RKO (cell line): ENCODE measurements at places on chromosomes 6 and 20.
A peak's percentile ranks its signal among the peaks of the same experiment; 100 is the strongest.

DNA sequence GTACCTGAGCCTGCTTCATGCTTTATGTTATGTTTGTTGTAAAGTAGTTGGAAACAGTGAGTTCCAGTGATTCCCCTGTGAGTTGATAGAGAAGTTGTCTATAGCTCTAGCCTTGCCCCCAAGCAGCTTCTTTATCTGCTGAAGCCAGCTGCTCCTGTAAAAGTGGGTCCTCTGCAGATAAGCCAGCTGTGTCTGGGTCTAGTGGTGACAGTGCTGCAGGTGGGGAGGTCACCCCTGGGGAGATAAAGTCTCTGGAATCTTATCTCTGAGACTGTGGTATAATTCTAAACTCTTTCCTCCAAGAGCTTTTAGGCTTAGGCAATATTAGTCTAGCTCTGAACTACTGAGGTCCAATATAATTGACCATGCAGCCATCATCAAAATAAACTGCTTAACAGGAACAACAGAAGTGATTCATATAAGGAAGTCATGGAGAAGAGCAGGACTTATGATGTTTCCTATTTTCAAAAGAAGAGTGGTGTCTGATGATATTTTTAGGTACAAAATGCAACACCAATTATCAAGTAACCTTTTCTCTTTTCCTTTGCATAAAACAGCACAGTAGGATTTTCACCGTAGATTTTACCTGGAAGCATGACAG lies 44.2 kb upstream of the TMEM217 start:
- DNase-seq, result no peak

DNA sequence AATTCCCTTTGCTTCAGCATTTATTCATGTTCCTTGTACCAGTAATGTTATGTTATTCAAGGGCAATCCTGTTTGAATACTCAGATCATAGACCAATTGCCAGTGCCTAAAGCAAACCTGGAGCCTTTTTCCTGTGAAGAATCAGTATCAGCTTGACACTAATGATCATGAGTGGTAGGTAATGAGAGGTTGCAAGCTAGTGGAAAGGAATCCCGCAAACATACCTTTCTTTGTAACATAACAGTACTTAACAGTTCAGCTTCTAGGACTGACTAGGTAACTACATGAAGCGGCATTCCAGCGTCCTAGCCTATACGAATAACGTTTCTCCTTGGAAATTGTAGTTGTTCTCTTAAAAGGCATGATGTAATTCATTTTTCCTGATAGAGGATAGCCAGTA lies 253.7 kb downstream of the TMEM242 start:
- no peak for DNase-seq

DNA sequence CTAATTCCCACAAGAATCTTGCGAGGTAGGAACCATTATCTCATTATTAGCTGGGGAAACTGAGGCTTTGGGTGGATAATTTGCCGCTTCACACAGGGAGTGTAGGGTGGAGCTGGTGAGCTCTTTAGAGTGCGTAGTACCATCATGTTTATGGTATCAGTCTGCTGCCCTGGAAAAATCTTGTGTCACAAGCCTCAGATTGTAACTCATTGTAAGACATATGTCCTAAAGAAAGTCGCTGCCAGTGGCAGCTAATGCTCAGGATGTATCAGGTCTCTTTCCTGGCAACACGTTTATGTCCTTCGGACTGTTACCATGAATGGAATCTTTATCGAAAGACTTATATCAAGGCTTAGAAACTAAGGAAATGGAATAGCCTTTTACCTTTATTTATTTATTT lies 1.9 kb downstream of the ZFAND3 start:
- no peak for DNase-seq

DNA sequence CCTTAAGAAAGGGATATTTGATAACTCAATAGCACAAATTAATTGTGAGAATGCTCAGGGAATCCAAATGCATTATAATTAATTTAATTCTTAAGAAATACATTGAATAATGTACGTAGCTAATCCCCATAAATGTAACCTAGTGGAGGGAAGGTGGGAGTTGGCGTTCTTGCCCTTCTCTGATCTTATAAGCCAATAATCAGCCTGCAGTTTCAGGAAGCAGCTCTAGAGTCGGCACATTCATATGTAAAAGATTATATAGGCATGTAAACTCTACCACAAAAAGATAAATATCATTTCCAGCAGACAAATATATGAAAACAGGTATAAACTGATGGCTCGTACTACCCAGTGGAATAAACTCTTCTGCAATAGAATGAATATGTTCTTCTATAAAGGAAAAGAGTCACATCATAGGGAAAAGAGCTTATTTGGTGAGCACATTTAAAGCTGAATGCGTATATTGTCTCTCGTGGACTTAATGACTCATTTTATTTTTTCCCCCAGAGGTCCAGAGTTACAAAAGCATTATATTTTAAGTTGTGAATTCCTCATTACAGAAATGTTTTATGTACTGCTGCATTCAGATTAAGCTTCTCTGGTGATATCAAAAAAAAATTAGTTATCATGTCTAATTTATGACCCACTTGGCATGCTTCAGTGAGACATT lies 112.2 kb downstream of the TFAP2A start:
- DNase-seq, result no peak

- no peak for DNase-seq
Measured at GRCh38 chr6:102911571-102911970, 1518.1 kb downstream of the GRIK2 start.

GRCh38 chr20:33516882-33517281 lies 27.0 kb downstream of the CBFA2T2 start:
- DNase-seq, result no peak

DNA sequence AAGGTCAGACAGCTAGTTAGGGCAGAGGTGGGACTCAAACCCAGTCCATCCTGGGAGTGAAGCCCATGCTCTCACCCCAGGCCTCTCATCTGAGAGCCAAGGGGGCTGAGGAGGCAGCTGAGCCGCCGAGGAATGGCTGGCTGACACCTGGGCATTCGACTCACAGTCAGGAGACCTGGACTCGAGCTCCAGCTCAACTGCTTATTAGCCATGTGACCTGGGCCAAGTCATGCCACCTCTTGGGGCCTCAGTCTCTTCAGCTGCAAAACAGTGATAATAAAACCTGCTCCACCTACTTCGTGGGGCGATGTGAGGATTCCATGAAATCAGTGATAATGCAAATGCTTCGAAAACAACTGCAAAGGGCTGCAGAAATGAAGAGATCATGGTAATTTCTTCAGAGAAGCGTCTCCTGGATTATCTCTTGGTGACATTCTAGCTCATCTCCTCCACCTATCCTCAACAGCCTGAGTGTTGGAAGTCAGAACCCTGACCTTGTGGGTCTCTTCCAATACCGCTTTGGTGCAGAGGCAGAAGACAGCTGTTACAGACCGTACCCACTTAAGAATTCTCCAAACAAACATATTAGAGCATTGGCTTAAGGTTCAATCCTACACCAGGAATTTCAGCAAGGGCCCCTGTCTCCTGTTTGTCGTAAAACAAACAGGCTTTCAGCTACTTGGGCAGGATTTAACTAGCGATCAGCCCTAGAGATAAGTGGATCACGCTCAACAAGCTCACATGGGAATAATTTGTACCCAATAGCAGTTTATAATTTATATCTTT lies 60.0 kb upstream of the PIM1 start:
- DNase-seq, result no peak

GRCh38 chr6:36829919-36830544 lies 9.2 kb downstream of the CPNE5 start:
- DNase-seq, result no peak

- DNase-seq, result no peak
Measured at GRCh38 chr20:10781526-10781925, 107.7 kb upstream of the JAG1 start.

DNA sequence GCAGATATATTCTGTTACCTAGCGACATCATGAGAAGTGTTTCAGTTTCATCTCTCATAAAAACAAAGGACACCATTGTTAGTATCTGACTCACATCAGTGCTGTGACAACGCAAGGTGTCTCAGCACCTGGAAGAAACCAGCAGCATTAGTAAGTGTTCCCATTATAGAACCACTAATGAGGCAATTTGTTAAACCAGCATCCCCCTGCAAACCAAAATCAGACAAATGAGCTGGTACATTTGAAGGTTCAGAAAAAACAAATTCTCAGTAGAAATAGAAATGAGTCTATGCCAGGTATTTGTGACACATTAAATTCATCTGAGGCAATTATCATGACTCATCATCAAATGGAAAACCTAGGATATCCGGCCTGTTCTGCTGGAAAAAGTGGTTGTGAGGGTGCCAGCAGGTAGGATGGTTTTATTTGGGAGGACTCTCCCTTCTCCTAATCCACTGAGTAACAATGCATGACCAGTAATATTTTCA lies 151.7 kb downstream of the TMEM200A start:
- no peak for DNase-seq

DNA sequence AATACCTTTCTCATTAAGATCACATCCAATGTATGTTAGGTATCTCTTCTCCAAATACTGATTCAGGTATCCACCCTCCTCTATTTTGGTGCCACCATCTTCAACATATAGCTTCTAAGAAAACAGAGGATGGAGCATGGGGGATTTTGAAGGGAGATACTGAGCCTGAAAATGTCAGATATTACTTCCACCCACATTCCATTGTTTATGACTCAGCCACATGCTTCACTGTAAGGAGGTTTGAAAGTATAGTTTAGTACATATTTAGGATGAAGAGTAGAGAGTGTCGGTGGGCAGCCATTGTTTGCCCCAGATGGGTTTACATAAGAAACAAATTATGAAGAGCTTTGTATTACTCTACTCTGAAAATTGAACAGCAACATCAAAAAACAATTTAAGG lies 286.7 kb downstream of the TFAP2B start:
- no peak for DNase-seq

DNA sequence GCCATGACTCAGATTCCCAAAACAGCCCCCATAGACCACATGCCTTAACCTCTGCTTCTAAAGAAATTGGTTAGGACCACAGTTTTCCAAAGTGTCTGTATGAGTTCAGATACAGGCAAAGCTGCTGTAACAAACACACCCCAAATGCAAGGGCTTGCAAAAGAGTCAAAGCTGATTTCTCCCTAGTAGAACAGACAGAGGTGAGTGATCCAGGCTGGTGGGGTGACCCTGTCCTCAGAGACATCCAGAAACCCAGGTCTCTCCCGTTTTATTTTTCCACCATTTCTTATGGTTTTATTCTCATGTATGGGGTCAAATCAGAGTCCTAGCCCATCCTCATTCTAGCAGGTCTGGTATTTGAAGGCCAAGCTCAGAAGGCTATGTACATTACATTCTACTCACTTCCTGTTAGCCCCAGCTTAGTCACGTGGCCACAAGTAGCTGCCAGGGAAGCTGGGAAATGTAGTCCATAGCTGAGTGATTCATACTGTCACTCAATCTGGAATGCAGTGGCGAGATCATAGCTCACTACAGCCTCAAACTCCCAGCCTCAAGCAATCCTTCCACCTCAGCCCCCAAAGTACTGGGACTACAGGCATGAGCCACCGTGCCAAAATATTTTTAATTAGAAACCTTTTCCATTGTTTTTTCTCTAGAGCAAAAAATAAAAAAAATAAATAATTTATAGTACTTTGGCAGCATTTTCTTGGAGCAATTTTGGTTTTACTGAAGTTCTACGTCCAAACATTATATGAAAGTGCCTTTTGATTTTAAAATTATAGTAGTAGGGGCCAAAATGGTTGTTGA lies 175.2 kb downstream of the ZMYND8 start:
- peak; percentile 95 for DNase-seq

DNA sequence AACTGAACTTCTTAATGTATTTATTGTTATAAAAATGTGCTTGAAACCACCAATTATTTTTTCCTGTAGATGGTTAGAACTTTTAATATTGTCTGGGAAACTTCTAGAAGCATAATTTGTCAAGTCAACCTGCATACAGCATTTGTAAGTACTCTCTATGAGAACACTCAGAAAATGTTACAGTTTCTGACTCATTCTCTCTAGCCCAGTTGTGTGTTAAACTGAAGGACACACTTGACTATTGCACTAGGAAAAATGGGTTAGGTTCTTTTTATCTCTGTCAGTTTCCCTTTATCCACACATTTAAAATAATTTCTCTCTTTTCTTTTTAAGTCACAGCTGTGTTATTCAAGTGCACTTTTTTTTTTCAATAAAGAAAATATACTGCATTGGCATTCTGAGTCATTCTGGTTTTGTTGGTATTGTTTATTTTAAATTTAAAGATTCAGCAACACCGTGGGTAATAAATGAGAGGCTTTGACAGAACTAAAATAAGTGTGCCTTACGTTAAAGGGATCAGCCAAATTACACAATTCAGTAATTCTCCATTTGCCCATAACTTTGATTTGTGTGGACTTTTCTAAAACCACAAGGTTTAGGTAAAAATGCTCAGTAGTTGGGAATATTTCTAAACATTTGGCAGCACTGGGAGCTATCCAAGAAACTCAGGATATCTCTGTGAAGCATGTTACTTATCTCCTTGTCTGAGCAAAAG lies 50.7 kb downstream of the OPN5 start:
- no peak for DNase-seq

DNA sequence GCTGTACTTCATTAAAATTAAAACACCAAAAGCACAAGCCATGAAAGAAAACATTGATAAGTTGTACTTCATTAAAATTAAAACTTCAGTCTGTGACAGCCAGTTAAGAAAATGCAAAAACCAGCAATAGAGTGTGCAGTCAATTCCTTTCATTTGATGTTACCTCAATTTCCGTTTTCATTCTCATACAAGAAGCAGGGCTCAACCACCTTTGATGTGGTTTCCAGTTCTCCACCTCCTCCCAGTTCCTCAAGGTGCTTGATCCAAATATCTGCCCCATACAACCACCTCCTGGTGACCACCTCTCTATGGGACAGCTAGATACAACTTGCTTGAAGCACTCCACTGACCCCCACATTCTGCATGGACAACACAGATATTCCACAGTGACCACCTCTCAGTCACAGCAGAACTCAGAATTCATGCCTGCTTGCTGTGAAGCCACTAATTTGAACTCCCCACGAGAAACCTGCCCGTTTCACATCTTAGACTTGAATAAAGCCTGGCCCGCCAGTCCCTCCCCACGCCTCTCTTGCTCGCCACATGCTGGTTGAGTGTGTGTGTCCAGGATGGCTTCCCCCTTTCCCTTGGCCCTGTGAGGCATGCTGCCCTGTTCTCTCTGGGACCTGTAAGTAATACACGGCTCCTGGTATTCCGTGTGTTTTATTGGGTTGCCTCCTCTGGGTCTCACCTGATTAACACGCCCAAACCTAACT lies 66.1 kb downstream of the FAM50B start:
- no peak for DNase-seq

- no peak for DNase-seq
Measured at GRCh38 chr6:111952821-111953540, 79.7 kb upstream of the FYN start.

DNA sequence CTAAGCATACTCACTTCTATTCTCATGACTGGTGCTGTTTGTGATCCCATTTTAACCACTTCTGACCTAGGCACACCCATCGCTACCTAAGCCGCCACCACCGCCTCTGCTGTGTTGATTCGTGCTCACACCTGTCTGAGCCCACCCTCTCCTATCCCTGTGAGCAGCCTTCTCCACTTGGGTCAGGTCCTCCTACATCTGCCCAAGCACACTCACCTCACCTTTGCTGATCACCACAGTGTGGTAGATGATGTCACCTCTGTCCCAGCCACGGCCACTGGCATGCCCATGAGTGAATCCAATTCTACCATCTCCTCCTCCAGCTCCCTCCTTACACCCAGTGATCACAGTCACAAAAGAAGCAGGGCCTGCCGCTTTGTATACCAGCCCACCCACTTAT lies 20.8 kb downstream of the MUC22 start:
- DNase-seq, result no peak

- no peak for DNase-seq
Measured at GRCh38 chr6:90219209-90219985, 77.2 kb downstream of the BACH2 start.

GRCh38 chr20:13094976-13095375 lies 86.2 kb downstream of the SPTLC3 start:
- no peak for DNase-seq
